ENCODE measurements at places on chromosomes 3 and 15.
A peak's percentile ranks its signal among the peaks of the same experiment; 100 is the strongest.

DNA sequence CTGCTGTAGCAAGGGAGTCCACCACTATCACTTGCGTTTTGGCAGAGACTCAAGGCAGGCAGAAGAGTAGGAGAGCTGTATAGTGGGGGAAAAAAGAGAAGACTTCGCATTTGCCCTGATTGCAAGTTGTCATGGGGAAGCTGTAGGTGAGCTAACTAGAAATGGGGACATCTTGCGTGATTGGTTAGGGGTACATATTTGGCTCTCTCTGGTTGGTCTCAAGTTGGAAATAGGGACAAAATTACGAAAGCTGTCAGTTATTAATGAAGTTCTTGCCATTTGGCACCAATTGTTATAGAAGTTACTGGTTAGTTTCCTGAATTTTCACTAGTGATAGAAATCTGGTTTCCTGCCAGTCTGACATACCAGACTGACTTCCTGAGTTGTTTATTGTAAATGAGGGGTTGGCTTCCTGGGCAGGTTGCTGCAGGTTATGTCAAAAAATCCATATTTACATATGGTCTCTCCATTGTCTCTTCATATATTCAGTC is 8.2 kb upstream of the SENP7 start:
- DNase-seq = peak; percentile 85

DNA sequence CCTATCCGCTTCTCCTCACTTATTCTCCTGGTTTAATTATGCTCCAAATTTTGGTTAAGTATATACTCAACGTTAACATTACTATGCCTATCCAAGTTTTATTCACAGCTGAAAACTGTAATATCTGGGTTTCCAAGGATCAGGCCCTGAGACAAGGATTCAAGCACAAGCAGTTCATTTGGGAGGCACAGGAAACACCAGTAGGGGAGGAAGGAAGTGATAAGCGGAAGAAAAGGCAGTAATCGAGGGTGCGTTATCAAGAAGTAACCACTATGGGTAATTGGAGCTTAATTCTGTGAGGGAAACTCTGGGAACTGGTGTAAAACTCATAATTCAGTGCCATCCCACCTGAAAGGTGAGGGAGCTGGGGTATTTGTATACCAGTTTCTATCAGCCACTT is 120.3 kb downstream of the KCNAB1 start:
- no peak for DNase-seq

DNA sequence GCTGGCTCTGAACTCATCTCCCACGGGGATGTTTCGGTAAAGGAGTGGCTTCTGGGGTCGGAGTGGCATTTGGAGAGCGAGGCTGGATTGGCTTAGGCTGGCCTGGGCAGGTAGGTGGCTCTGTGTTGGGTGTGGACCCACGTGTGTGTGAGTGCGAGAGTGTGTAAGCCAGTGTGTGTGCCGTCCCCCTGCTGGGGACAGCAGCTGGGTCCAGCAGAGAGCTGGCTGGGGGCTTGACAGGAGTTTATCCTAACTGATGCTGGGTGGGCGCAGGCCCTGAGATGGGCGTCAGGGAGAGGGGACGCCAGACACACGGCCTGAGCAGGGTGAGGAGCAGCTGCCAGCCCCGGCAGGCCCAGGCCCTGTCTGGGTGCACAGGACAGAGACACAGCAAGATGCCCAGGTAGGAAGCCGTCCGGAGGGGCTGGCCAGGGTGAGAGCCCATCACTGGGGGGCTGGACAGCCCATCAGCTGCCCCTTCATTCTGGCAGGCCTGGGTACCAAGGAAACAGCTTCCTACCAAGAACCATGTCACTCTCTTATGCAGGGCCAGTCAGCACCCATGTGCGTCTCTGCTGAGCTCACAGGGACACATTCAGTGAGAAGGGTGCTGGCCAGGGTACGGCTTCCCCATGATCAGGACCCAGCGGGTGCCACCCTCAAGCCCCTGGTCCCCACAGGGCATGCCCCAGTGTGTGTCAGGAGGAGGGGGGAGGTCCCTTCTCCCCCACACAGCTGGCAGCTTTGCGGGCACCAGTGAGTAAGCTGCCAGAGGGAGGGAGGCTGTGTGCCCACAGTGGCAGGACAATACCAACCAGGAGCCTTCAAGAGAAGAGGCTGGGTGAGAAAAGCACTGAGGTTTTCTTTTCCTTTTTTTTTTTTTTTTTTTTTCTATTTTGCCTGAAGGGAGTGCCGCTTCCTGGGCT is 1.1 kb downstream of the PAK6 start:
- no peak for DNase-seq

GRCh38 chr15:90055182-90055581 is 47.1 kb downstream of the IDH2 start:
- no peak for DNase-seq

- DNase-seq = no peak
Observed at GRCh38 chr3:11950576-11950975, 53.6 kb upstream of the SYN2 start.

GRCh38 chr3:32815841-32816438 is 1.9 kb upstream of the TRIM71 start:
- DNase-seq = no peak

DNA sequence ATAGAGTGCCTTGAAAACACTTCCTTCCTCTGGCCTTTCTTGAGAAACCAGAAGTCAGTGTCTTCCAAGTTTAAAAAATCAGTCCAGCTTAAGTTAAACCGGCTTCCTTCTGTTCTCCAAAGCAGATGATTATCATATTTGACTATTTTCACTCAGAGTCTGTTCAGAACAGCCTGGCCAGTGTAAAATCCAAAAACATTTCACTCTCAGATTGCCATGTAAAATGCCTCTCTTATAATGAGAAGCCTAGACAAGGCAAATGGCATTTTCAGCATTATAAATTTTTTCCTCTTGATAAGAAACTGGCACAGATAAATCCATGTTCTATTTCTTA is 193.5 kb downstream of the TNIK start:
- no peak for DNase-seq

- no peak for DNase-seq
Observed at GRCh38 chr3:131917006-131917405, 117.8 kb downstream of the CPNE4 start.

DNA sequence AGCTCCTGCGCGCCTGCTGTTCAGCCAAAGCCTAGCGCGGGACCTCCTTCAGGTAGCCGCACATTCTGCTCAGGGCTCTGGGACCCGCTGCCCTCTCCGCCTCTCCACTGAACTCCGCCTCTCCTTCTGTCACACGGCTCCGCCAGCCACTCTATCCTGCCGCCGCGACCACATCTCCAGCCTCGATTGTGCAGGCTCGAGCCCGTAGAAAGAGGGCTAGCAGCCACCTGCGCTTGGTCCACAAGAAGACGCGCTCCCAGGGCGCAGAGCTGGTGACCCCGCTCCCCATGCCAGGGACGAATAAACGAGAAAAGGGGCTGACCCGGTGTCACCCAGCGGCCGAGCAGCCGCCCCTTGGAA is 1.1 kb upstream of the VIPR1 start:
- no peak for DNase-seq

DNA sequence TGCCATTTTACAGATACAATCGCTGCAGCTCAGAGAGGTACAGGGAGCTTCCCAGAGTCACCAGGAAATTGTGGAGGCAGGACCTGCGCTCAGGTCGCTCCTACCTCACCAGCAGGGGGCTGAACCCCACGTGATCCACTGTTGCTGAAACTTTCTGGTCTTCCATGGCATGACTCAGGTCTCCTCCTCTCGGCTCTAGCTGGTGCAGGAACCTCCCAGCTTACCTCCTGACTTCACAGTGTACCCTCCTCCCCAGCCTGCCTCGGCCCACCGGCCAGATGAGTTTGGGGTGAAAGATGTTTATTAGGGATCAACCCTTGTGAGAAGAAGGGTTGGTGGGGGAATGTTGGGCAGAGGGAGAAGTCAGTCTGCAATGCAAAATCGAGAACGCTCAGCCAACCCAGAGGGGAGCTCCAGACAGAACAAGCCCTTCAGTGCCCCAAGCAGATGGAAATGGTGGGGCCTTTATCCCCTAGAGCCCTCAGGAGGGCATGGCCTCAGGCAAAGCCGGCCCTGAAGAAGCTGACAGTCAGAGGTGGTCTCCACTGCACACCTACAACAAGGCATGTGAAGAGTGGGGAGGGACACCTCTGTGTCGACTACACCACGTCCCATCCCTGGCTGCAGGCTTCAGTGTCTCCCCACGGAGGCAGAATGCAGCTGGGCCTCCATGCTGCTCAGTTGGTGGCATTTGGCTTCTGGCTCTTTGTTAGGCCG is 118.6 kb upstream of the PRR20G start:
- DNase-seq = no peak

GRCh38 chr15:87589134-87589533 is 667.4 kb downstream of the NTRK3 start:
- DNase-seq = no peak

GRCh38 chr3:154588831-154589230 is 158.8 kb upstream of the GPR149 start:
- no peak for DNase-seq

- no peak for DNase-seq
Observed at GRCh38 chr3:183449391-183449790, 21.0 kb upstream of the MCF2L2 start.

GRCh38 chr3:132756108-132756650 is 34.0 kb upstream of the NPHP3 start:
- no peak for DNase-seq

GRCh38 chr3:121719423-121719822 is 30.1 kb downstream of the GOLGB1 start:
- DNase-seq = no peak

DNA sequence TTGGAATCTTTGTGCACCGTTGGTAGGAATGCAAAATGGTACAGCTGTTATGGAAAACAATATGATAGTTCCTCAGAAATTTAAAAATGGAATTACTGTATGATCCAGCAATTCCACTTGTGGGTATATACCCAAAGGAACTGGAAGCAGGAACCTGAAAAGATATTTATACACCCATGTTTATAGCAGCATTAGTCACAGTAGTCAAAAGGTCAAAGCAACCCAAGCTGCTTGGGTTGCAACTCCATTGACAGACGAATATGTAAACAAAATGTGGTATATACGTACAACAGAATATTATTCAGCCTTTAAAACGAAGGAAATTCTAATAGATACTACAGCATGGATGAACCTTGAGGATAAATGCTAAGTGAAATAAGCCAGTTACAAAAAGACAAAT is 35.0 kb upstream of the CAPN3 start:
- no peak for DNase-seq

GRCh38 chr3:112735926-112736325 is 95.0 kb upstream of the CCDC80 start:
- DNase-seq = no peak

DNA sequence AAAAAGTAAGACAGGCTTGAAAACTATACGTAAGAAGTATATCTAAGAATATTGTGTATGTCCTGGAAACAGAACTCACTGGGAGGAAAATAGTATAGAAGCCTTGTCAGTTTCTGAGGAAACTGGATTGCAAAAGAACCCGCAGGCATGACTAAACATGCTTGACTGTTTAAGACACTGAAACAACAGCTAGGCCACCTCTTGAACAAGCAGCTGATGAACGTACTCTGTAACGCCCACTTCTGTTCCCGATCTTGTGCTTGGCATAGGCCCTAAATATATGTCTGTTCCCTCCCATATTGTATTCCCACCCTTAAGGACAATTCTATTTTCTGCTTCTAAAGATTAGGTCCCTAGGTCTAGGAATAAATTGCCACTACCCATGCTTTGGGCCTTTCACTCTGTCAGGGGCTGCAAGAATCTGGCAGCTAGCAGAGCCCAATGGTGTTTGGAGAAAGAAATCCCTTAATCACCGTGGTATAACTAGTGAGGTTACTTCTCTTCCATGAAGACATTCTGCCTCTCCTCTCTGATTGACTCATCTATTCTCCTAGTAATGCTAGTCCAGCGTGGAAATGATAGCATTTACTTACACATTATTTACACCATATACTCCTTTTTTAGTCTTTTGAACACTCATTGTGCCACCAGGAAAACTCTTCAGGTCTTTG is 46.2 kb downstream of the CD200 start:
- DNase-seq = peak; percentile 6

- no peak for DNase-seq
Observed at GRCh38 chr15:55968923-55969322, 24.5 kb downstream of the NEDD4 start.

DNA sequence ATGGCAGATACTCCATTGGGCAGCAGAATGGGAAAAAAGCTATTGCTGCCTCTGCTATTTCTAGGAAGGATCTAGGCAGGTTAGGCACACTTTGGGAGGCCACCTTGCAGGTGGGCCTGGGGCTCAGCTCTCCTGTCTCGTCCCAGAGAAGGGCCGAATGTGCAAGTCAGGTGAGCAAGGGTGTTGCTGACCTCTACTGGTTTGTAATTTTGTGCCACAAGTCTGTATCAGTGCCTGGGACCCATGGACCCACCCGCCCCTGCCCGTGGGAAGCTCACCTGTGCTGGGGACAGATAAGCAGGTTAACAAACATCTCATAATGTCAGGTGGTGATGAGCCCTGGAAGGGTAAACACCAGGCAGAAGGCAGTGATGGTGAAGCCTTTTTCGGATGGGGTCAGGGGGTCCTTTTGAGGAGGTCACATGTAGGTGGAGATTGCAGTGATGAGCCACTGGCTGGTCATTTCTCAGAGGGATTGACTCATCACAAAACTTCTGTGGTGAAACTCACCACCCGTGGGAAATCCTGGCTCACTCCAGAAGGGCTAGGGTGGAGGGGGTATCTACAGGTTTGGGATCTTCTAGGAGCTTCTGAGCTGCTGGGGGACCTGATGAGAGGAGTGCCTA is 161.3 kb downstream of the KLF13 start:
- DNase-seq = no peak

DNA sequence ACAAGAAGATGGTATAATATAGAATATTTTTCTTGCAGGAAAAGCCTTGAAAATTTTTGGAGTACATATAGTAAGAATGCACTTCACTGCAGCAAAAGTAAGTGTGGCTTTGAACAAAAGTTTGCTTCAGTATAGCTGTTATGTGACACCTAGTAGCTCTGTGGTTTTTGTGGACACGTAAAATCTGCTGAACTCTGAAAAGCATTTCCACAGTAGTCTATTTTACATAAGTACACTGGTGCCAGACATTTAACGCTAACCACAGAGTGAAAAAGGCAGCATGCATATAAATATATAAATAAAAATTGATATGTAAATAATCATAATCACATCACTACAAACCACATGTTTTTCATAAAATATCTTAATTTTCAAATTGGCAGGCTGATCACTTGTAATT is 39.8 kb downstream of the CGGBP1 start:
- DNase-seq = peak; percentile 61

DNA sequence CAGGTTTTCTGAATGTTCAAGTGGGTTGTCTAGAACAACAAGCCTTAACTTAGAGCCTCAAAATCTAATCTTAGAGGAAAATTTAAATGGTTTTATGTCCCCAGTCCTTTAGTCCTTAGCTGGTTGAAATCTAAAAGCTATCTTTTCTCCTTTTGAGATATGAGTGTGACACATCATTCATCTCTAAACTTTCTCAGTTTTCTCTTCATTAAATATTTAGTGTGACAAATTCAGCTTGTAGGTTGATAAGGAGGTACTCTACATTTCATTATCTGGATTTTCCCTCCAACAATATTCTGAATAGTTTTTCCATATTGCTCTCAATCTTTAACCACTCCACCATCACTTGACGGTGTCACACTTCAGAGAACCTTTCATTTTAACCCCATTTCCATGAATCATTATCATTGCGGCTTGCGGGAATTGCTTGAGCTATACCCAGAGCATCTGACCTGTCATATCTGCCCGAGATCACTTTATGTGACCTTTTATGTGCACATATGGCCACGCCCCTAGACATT is 16.1 kb upstream of the ATP8B4 start:
- DNase-seq = no peak

All from CD4-positive, alpha-beta T cell treated with Interleukin-4 for 4 hours (primary cell).